Omental fat pad (tissue), 4 donors: ENCODE measurements at places on chromosomes 12 and 14.

DNA sequence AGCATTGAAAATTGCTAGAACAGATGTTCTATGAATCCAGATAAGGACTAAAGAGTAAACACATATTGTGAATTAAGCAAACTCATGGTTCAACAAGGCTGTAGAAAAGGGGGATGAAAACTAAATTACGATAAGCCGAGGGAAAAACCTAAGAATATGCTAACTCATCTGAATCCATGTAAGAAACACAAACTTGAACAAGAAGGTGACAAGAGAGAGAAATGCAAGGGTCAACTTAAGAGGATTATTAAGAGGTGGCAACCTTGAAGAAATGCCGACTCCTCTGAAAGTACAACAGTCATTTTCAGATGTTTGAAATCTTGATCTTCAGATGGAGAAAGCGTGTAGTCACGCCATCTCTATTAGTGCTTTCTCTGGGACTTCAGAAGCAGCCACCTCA is 128.6 kb downstream of the TTC7B start:
- no peak for DNase-seq

DNA sequence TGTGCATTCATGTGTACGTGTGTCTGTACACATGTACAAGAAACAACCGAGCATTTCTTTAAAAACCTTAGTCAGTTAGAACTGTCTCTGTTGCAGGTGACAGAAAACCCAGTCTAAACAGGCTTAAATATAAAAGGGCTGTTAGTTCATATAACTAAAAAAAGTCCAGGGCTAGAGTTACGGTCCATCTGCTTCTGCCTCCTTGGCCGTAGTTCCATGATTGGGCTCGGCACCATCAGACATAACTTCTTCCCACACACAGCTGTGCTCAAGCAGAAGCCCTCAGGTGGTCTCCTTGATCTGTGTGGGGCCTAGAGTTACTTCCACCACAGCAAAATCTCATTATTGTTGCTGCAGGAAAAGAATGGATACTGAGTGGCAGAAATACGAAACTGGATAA is 34.6 kb downstream of the CKB start:
- DNase-seq: no peak

GRCh38 chr12:114414866-114415524 is 9.1 kb upstream of the TBX5 start:
- DNase-seq: no peak

DNA sequence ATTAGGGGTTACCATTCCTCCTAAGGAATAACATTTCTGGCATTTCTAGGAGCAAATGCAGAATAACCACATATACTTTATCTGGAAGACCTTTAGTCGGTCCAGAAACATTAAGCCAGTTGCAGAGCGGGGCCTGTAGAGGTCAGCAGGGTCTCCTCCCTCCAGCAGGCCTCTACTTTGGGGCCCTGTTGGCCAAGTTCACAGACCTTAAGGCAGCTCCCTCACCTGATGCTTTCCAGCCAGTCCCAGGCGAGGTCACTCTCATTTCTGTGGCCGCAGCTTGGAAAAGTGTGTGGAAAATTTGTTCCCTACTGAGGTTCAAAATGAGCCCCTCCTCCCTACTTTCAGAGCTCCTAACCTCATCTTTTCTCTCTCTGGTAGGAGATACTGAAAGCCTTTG is 74.1 kb downstream of the ESR2 start:
- no peak for DNase-seq

- DNase-seq: no peak
Observed at GRCh38 chr12:118741194-118741593, 240.1 kb upstream of the SRRM4 start.

GRCh38 chr12:3150931-3151835 is 74.0 kb downstream of the TSPAN9 start:
- no peak for DNase-seq

DNA sequence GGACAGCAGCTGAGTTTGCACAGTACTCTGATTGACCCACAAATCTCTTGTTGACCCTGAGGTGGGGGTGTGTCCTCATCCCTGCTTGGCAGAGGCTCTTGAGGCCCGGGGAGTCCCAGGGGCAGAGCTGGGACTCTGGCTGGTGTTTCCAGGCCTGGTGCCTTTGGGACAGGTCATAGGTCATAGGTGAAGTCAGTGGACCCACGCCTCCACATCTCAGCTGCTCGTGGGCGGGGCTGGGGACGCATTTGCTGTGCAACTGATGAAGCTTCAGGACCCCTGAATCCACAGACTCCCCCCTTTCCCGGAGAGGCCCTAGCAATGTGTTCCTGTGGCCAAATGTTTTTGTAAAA is 408 bp upstream of the CACNA2D4 start:
- DNase-seq: no peak

- DNase-seq: no peak
Observed at GRCh38 chr12:5201554-5202218, 158.0 kb downstream of the KCNA5 start.

DNA sequence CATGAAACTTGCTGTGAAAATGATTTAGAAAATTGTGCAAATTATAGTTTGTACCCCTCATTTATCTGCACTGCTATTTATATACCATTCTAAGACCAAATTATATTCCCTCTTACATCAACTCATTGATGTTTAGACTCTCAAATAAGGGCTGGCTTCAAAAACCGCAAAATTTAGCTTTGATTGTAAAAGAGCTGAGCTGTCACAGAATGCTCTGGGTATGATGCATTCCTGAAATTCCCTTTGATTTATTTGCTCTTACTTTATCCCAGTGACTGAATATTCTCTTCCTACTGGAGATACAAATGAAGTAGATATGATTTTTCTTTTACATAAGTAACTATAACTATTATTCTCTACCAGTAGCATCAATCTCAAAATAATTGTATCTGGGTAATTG is 78.0 kb upstream of the TMTC2 start:
- no peak for DNase-seq

GRCh38 chr12:92341065-92341668 is 195.5 kb upstream of the BTG1 start:
- DNase-seq: no peak

- no peak for DNase-seq
Observed at GRCh38 chr12:79954037-79954610, 19.2 kb upstream of the PPP1R12A start.

- DNase-seq: no peak
Observed at GRCh38 chr12:27095346-27095745, 13.0 kb upstream of the C12orf71 start.

- no peak for DNase-seq
Observed at GRCh38 chr12:112183141-112184021, 58.0 kb downstream of the TRAFD1 start.

- DNase-seq: no peak
Observed at GRCh38 chr12:27453421-27453820, 6.9 kb downstream of the SMCO2 start.

DNA sequence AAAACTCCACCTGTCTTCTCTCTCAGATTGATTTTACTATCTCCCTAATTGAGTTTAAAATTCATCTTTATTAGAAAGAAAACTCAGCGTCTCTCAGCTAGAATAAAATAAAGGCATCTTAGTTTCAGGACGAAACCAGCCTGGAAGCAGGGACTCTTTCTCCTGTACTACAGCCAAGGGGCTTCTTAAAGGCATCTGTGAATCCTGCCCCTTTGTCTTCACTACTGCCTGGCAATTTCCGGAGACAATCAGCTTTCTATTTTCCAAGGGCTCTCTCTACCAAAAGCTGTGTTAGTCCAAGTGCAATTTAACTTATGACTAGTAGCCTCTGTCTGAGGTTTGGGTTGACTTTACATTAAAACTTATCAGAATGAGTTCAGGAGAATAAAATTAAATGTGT is 623.3 kb upstream of the FOXG1 start:
- no peak for DNase-seq

DNA sequence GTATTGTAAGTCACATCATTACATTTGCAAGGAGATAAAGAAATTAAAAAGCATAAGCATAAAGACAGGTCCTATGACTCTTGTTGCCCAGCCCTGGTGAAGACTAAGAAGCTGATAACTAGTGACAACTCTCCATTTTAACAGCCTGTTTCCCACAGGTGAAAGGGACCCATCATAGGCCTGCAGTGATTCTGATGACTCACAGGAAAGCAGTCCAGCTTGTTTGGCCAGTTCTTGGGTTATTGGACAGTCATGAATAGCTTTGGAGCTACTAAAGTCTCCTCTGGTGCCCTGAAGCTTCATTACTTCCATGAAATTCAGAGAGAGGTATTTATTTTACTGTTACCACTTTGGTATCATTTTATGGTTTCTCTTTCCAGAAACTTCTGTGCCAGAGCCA is 55.5 kb upstream of the DYRK2 start:
- DNase-seq: no peak

- DNase-seq: no peak
Observed at GRCh38 chr12:80714846-80715245, 1.9 kb upstream of the MYF5 start.

DNA sequence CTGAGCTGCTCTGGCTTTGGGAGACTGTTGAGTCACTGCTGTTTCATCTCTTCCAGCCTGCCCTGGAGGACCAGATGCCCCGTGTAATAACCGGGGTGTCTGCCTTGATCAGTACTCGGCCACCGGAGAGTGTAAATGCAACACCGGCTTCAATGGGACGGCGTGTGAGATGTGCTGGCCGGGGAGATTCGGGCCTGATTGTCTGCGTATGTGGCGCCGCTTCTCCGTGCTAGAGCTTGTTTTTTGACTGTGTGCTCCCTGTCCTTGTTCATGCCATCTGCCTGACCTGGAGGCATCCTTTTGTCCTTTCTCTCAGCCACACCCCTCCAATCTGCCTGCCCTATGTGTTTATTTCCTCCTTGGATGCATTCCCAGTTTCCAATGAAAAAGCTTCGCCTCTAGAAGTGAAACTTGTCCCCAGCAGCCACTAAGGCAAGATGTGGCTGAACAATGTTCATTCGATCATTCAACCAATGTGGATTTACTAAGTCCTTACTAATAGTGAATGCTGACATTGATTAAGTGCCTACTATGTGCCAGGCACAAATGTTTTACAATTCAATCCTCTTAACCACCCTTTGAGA is 98.6 kb downstream of the NT5DC3 start:
- DNase-seq: no peak

DNA sequence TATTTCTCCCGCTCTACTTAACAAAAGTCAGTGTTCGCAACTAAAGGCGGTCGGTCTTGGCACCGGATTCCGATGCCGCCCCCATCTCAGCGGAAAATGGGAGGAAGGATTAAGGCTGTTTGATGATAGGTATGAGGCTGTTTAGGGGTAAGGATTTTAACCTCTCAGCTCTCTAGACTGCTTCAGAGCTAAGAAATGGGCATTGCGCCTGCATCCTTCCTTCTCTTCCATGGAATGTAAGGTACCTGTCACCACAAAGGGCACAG is 1.4 kb downstream of the COCH start:
- DNase-seq: no peak

DNA sequence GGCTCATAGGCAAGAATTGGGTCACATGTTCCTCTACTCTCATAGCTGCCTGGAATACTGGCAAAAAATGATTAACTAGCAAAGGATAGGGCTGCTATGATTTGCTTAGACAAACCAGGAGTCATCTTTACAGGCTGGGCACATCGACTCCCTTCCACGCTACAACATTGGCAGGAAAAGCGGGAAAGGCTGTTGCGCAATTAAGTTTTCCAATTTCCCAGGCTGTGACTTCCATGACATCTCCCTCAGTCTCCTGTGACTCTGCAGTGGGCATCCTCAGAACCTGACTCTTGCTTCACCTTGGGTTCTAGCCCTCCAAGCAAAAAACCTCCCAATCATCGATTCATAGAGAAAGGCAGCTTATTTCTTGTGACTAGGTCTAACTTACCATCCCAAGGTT is 184.5 kb upstream of the E2F7 start:
- DNase-seq: no peak

- no peak for DNase-seq
Observed at GRCh38 chr14:22491683-22492621, 97.1 kb downstream of the DAD1 start.
